ENCODE measurements at places on chromosomes 11 and 22.

GRCh38 chr11:72105888-72106287 is at the start of gene TOMT:
Gene TOMT, plus strand, starts transcription at chr11:72105924. Its CDS starts 28 bp downstream, at chr11:72105952.
- DNase-seq, result no peak

GRCh38 chr22:49326558-49326957 is 501.1 kb downstream of the BRD1 start:
- no peak for DNase-seq

DNA sequence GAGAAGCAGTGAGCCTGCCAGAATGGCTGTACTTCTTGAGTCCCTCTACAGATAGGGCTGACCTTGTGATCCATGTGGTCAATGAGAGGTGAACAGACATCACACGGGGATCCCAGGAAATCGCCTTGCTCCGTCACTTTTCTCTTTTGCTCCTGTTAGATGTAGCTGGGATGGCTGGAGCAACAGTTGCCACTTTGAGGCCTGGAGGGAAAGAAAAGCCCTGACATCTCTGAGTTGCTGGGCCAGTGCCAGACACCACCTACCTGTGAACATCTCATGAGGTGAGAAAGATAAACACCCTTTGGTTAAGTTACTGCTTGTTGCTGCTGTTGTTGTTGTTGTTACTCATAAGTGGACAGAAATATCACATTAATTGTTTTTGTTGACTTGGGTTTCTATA is 840.3 kb downstream of the TBC1D22A start:
- no peak for DNase-seq

DNA sequence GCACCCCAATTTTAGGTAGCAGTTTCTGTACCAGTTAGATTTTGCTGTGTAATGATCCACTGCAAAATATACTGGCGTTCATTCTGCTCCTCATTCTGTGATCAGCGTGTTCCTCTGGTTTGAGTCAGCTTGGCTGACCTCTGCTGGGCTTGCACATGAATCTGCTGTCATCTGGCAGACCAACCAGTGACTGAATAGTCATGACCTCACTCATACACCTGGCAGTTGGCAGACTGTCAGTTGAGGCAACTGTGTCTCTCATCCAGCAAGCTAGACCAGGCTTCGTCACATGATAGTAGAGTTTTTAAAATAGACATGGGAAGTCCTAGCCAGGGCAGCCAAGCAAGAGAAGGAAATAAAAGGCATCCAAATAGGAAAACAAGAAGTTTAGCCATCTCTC is 316.3 kb upstream of the LARGE1 start:
- no peak for DNase-seq

DNA sequence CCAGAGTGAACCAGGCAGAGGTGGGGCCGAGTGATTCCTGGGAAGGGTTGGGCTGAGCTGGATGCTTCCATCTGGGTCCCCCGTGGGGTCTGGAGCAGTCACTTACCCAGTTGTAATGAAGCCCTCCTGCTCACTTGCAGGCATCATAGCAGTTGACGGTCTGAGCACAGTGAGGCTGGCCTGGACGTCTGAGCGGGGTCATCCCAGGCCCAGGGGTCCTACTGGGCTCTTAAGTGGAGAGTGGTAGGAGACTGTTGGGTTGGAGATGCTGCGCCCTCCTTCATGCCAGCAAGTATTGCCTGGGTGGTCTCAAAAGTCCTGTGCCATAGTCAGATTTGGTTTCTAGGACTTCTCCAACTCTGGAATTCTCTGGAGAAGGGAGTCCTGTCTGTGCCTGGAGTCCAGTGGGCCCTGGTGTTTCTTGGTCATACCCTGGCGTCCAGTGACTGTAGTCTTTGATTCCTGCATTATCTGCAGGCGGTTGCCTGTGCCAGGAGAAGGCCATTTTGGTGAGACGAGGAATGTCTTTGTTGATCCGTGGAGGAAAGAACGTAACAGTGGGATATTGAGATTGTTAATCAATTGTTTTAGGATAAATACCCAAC is 82.3 kb downstream of the TBC1D22A start:
- no peak for DNase-seq

- no peak for DNase-seq
Measured at GRCh38 chr22:22789922-22790845, 97.4 kb upstream of the IGLL5 start.

- DNase-seq, result no peak
Measured at GRCh38 chr22:24432059-24432853, 4.9 kb downstream of the ADORA2A start.

- DNase-seq, result no peak
Measured at GRCh38 chr22:44372611-44373010, 59.9 kb upstream of the SHISAL1 start.

- no peak for DNase-seq
Measured at GRCh38 chr11:112270551-112271180, 10.0 kb upstream of the PLET1 start.

DNA sequence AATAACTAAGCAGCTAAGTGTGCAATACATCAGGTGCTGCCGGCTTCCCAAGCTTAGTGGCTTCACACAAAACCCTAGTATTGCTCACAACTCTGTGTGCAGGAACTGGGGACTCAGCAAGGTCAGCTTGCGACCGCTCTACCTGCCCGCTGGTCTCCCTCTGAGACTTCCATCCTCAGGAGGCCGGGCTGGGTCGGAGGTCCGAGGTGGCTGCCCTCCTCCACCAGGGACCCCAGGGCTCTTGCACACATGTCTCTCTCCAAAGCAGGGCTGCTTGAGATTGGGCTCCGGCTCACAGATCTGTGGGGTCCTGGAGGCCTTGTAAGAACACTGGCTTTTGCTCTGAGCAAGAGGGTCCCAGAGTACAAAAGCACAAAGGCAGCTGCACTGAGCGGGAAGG is 25.4 kb upstream of the FGF19 start:
- no peak for DNase-seq

DNA sequence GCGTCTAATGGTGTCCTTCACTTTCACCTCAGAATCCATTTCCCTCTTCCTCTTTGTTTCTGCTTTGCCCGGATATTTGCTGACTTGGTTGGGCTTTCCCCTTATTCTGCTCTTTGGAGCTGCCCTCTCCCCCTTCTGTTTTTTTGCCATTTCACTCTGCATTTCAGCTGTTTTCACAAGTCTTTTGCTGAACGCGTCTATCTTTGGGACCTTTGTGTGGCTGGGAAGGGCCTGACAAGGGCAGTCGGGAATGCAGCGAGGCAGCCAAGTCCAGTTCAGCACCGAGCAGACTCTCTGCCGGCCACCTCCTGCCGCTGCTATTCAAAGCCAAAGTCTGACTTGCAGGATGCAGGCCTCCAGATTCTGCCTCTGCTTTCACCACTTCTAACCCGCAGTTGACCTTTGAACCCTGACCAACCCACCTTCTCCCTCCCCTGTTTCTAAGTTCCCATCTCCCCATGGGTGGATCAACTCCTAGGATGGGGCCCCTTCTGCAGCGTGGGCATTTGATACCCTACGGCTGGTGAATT is 38.2 kb downstream of the FEZ1 start:
- DNase-seq, result no peak

DNA sequence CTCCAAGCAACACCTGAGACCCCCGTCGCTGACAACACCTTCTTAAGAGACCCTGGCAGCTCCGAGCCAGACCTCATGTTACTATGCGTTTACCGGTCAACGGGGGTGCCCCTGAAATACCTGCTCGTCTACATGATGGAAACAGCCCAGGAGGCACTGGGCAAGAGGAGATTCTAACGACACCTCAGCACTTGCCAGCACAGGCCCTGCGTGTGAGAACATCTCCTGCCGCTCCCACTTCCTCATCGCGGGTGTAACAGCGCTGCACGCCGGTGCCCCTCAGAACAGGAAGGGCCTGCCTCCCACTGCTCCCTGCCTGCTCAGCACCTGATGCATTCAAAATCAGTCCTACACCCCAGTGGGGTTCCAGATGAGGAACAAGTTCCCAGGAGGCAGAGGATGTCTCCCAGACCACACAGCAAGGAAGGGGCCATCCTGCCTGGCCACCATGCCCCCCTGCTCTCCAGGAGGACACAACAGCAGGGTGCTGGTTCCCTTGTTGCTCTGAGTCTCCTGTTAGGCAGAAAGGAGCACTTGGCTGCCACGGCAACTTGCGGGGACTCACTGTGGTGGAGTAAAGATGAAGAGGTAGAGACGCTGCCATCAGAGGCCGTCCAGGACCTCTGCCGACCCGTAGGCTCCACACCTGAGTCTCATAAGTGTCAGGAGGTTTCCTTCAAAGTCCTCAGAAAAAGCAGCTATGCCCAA is 2.1 kb downstream of the TOLLIP start:
- no peak for DNase-seq

- no peak for DNase-seq
Measured at GRCh38 chr22:32486656-32487390, 12.2 kb downstream of the FBXO7 start.
